Fibroblast of the conjunctiva (primary cell): ENCODE measurements at places on chromosomes 7 and 10.

- no peak for DNase-seq
These were observed 5.0 kb downstream of the ZRANB1 start for GRCh38 chr10:124946945-124947344.

DNA sequence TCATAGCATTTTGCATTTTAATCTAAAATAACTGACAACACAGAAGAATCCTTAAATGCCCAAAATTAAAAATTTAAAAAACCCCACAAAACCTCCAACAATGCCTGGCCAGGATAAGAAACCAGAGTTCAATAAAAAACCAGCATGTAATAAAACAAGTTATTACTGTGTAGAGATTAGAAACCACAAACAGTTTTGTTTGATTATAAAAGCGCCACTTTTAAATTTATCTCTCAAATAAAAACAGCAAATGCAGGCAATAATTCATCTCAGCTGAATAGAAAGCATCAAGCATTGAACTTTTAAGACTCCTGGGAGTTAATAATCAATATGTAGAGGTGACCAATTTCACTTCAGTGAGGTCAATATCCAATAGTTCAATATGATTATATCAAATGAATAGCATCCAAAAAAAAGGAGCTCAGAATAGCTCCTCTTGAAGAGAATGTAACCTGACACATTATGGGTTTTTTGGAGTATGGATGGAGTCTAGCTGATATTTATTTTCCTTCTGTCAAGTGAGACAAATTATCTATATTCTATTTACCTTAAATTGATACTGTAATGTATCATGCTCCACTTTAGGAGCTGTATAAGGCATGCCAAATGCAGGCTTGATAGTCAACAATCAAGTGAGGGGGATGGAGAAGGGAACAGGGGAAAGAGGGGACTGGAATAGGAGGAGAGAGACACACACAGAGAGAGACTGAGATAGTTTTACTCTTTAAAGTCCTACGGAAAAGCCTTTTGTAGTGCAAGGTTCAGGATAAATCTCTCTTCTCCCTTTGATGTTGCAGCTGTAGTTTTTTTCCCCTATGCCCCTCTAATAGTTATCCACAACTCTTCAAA lies 130.9 kb downstream of the RSU1 start:
- no peak for DNase-seq

- no peak for DNase-seq
These were observed 211.8 kb downstream of the NSUN6 start for GRCh38 chr10:18439601-18440000.

DNA sequence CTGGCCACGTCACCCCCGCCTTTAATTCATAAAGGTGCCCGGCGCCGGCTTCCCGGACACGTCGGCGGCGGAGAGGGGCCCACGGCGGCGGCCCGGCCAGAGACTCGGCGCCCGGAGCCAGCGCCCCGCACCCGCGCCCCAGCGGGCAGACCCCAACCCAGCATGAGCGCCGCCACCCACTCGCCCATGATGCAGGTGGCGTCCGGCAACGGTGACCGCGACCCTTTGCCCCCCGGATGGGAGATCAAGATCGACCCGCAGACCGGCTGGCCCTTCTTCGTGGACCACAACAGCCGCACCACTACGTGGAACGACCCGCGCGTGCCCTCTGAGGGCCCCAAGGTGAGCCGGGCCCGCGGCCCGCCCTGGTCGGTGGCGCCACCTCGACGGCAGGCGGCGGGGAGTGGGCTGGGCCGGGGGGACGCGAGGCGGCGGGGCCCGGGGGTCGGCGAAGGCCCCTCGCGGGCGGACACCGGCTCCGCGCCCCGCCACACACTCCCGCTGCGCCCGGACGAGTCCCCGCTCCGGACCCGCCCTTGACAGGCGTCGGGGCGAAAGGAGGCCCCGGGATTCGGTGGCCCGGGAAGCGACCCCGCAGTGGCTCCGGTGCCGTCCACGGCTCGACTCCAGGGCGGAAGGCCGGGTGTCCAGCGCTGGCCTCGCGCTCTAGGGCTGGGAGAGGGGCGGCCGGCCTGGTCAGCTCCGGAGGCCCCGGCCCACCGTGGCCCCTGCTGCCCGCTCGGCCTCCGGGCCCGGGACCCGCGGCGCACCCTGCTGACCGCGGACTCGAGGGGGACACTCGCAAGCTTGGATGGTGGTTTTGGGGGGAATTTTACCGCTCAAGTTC lies 557 bp downstream of the BAG3 start:
- DNase-seq: no peak

- DNase-seq: no peak
These were observed 30.7 kb downstream of the WDR86 start for GRCh38 chr7:151379193-151379520.

- no peak for DNase-seq
These were observed 302.0 kb downstream of the TFEC start for GRCh38 chr7:115728518-115728917.

GRCh38 chr7:2893411-2893861 lies 49.3 kb upstream of the GNA12 start:
- no peak for DNase-seq

DNA sequence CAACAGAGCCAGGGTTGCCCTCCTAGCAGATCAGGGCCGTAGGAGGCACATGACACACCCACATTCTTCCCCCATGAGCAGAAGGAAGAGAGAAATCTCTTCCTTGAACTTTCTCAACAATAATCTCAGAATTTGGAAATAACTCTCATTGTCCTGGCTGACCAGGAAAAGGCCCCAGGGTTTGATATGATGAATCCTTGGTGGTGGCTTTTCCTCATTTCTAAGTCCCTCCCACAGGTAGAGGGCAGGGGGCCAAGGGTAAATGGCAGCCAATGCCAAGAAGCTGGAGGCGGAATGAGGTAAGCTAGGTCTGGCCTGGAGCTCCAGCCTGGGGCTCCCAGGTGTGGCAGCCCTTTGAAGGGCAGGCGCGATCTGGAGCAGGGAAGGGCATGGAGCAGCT lies 67.8 kb downstream of the GRB10 start:
- DNase-seq: no peak

GRCh38 chr10:30554440-30554825 lies 75.1 kb downstream of the LYZL2 start:
- no peak for DNase-seq

GRCh38 chr10:534047-534566 lies 155.4 kb downstream of the DIP2C start:
- DNase-seq: no peak

- DNase-seq: no peak
These were observed 4.4 kb downstream of the VIM start for GRCh38 chr10:17232276-17232960.

- no peak for DNase-seq
These were observed 33.7 kb downstream of the ADD3 start for GRCh38 chr10:110041479-110041829.

- no peak for DNase-seq
These were observed 24.9 kb upstream of the FAM180A start for GRCh38 chr7:135773464-135773863.

DNA sequence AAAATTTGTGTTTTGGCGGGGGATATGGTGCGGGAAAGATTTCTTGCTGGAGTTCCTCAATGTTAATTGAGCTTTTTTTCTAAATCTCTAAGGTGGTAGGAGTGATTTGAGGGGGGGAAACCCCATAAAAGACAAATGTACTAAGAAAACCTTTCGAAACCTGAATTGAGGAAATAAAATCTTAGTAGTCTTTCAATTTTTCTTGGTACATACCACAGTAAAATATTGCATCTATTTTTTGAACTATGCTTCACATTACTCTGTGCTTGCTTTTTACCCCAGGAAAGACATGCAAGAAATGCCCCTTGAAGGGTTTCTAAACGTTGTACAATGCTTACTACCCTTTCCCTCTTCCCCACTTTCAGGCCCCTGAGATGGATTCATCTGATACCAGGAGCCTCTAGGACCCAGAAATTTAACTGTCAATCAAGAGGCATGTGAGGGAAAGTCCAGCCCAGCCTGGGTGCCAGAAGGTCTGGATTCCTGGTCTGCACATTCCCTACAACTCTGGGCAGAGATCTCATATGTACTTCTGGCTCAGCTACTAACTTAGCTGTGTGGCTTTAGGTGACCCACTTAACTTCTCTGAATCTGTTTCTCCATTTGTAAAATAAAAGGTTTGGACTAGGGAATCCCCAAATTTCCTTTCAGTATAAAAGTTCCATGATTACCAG lies 5.8 kb upstream of the PDCD4 start:
- DNase-seq: no peak

DNA sequence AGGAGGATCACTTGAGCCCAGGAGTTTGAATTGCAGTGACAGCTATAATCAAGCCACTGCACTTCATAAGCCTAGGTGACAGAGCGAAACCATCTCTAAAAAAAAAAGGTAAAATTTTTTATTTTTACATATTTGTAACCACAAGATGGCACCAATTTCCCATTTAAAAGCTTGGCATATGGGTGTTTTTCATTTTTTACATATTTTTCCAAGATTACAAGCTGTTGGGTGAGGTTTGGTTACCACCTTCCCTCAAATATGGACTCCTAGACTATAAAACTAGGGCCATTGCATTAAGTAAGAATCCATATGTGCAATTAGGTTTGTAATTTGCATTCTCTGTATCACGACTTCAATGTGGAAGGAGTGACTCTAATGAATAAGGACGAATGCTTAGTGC lies 129.3 kb upstream of the ACBD5 start:
- DNase-seq: no peak

- DNase-seq: no peak
These were observed 555.5 kb downstream of the ETV1 start for GRCh38 chr7:13433946-13434345.

GRCh38 chr7:48183370-48183743 lies 12.1 kb downstream of the ABCA13 start:
- DNase-seq: no peak

DNA sequence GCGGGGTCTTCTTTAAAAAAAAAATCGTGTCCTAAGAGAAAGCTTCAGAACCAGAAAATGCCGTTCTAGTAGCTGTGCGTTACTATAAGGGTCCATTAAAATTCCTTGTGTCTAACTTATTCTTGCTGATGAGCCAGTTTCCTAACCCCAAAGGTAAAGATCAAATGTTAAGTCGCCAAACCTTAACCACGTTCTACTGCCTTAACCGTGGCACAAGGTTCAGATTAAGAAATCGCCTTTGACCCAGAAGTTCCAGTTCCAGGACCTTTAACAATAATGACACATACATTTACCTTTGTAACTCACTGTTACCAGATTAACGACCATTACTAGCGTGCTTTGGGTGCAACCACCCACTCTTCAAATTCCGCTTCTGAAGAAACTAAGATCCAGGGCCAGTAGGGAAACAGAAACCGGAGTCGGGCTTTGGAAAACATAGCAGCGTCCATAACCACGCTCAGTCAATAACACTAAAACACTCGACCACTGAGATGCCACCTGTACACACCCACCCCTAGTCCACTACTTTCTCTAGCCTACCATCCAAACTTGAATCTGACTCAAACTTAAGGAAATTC lies 620 bp downstream of the BET1 start:
- DNase-seq: no peak

GRCh38 chr10:35195361-35196306 lies 69.0 kb downstream of the CREM start:
- DNase-seq: peak; percentile 87

DNA sequence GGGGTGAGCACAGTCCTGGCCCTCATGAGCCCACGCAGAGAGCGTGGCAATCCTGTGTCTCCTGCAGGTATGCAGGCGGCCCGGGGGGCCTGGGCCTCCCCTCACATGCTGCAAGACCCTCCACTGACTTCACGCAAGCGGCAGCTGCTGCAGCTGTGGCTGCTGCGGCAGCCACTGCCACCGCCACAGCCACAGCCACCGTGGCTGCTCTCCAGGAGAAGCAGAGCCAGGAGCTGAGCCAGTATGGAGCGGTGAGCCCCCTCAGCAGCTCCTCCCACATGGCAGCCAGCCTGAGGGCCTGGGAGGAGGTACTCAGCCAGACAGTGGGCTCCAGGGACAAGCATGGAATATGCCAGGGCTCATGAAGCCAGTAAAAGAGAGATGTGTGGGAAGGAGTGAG lies 8.7 kb downstream of the ZMIZ2 start:
- DNase-seq: no peak

GRCh38 chr7:157855452-157856213 lies 518.8 kb downstream of the DNAJB6 start:
- no peak for DNase-seq

GRCh38 chr10:32131388-32131787 lies 75.2 kb upstream of the KIF5B start:
- no peak for DNase-seq

DNA sequence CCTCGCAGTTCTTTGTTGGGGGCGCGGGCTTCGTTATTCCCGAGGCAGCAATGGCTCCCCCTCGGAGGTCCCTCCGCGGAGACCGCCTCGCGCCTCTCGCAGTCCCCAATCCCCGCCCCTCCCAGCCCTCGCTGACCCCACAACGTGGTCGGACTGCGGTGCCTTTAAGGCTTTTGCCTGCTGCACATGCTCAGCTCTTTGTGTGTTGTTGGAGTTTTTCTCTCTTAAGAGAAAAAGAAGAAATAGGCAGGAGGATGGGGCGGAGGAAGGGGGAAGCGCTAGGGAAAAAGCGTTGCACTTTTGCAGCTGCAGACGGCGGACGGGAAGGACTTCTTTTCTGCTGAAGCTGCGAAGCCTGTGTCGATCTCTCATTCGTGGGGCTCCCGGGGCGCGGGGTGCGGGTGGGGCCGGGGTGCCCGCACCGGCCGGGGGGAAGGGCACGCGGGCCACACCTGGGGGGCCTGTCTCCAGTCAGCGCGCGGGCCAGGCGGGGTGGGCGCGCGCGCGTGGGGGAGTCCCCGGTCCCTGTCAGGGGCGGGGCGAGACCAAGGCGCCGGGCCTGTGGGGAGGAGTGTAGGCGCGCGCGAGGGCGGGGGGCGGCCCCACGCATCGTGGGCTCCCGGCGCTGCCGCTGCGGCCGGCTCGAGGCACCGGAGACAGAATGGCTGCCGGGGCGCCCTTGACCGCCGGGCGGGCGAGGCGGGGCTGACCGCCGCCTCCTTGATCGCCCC lies 445 bp upstream of the ATRNL1 start:
- peak; percentile 21 for DNase-seq
